Left ventricle myocardium inferior (tissue), 1 donor: ENCODE measurements at places on chromosomes 2 and 18. TPM values are rescaled to one million over a fixed set of nuclear protein-coding genes. Genes with fewer than 3 reads are reported as not detected.

DNA sequence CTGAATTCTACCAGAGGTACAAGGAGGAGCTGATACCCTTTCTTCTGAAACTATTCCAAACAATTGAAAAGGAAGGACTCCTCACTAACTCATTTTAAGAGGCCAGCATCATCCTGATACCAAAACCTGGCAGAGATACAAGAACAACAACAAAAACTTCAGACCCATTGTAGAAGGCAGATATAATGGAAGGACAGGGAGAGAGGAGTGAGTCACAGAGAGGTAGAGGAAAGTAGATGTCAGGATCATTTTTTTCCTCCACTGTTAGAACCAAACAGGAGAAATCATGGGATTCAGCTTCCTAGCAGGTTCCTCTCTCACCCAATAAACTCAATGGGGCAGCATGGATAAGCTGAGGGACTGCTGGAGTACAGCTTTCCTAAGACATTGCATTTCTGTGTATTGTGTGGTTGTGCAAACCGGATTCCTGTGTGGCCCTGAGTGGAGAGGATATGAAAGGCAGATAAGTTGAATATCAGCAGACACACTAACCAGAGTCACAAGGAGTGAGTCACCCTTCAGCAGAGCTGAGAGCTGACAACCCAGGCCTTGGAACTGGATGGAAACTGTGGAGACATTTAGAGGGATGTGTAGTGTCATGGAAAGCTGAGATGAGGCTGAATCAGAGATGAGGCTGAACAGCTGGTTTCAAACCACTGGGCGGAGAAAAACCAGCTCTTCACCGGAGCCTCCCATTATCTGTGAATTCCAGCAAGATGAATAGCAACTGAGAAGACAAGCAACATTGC lies 60.9 kb upstream of the MMADHC start:
- no peak for DNase-seq

ACMSD gene
- not detected for total RNA-seq

GRCh38 chr18:59725142-59725541 lies 27.9 kb upstream of the CCBE1 start:
- DNase-seq: no peak

GRCh38 chr2:177328056-177328455 lies 63.5 kb upstream of the NFE2L2 start:
- DNase-seq: no peak

GRCh38 chr18:75529394-75529793 lies 101.9 kb upstream of the SMIM21 start:
- DNase-seq: no peak

- DNase-seq: no peak
Observed at GRCh38 chr2:160054984-160055725, 7.3 kb downstream of the PLA2R1 start.

POMC gene
- total RNA-seq: 7.5 TPM
